Cortex of kidney (tissue), 1 donor: ENCODE measurements at places on chromosomes 16 and 17.

GRCh38 chr17:57679906-57680695 is 65.0 kb downstream of the CCDC182 start:
- no peak for DNase-seq

GRCh38 chr16:49496656-49497055 is 123.1 kb downstream of the C16orf78 start:
- DNase-seq: no peak

DNA sequence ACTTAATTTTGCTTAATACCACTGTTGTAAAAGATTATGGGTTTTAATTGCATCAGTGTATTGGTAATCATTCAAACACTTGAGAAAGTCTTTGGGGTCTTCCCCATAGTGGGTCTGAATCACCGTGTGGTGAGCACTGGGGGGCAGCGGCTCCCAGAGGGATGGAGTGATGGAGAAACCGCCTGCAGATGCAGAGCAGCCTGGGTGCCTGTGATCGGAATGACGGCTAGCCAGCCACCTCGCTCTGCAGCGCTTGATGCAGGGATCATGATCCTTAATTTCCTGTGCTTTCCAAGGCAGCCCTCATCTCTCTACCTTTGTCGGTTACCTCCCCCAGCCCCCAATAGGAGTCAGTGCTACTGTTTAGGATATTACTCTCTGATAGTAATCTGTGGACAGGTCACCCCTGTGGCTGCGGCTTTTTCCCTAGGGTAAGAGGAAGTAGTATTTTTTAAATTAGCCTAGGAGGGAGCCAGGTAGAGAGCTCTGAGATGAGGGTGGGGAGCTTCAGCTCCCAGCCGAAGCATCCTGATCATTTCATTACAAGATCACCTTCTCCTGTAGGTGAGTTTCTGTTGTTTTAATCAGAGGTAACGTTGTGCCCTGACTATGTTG is 135.6 kb downstream of the MSI2 start:
- DNase-seq: no peak

- DNase-seq: no peak
These were observed 266.7 kb downstream of the ENGASE start for GRCh38 chr17:79341222-79341780.

DNA sequence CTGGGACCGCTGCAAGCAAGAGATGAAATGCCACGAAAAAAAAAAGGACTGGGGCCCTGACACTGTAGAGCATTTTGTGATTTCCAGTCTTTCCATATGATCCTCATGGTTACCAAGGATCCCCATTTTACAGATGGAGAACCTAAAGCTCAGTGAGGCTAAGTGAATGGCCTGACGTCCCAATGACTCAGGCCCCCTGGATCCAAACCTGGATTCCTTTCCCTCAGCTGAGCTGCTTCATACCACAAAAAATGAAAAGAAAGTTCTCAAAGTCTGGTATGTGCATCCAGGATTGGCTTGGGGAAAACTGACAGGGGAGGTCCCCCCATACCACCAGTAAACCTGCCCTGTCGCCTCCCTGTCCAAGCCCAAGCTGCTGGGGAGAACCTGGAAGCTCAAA is 80.5 kb downstream of the TEX14 start:
- DNase-seq: no peak

DNA sequence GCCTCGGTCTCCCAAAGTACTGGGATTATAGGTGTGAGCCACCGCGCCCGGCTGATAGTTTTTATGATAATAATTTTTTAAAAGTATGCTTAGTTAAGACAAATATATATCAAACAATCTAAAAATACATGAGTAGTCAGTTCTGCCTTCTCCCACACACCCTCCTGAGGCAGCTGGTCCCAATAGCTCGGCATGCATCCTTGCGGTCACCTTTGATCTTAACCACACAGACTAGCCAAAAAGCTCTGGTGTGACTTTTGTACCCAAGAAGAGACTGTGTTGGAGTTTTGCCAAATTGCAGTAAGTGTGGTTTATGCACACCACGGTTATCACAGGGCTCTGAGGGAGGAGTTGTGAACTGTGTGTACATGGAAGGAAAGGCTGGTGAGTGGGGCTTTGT is 25.6 kb downstream of the ATP6V0A1 start:
- DNase-seq: no peak

- no peak for DNase-seq
These were observed 5.1 kb upstream of the NME4 start for GRCh38 chr16:391885-392335.

DNA sequence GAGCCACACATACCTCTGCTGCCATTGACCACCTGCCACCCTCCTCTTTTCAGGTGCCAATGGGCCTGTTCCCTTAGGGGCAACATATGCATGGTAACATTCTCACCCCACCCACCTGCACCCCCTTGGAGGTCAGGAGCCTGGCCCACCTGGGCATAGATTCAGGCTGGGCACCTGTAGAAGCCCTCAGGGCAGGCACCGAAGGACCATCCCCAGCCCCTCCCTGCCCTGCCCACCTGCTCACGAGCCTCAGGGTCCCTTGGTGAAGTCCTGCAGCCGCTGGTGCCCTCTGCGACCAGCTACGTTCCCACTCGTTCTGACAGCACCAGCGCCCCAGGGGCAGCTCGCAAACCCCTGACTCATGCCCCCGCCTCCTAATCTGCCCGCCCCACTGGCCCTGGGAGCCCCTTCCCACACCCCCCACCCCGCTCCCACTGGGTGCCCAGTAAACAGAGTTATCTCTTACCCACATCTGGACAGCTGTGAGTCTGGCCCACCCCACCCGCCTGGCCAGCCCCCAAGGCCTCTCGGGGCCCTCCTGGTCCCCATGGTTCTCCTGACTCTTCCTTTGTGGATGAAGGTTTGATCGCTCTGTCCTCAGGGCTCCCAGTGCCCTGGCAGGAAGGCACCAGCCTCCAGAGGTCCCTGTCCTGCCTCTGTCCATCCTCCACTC is at the start of gene SLC4A1:
Gene SLC4A1 (minus strand): TSS at position 318 of the 673 bp plus-strand sequence. CDS start 5,269 bp downstream, outside the sequence.
- DNase-seq: no peak

- no peak for DNase-seq
These were observed 1.6 kb upstream of the ATP6V0C start for GRCh38 chr16:2511996-2512734.

- DNase-seq: no peak
These were observed 5.4 kb upstream of the KRT12 start for GRCh38 chr17:40872416-40872815.

- DNase-seq: no peak
These were observed 30.4 kb upstream of the PITPNA start for GRCh38 chr17:1592751-1593629.

DNA sequence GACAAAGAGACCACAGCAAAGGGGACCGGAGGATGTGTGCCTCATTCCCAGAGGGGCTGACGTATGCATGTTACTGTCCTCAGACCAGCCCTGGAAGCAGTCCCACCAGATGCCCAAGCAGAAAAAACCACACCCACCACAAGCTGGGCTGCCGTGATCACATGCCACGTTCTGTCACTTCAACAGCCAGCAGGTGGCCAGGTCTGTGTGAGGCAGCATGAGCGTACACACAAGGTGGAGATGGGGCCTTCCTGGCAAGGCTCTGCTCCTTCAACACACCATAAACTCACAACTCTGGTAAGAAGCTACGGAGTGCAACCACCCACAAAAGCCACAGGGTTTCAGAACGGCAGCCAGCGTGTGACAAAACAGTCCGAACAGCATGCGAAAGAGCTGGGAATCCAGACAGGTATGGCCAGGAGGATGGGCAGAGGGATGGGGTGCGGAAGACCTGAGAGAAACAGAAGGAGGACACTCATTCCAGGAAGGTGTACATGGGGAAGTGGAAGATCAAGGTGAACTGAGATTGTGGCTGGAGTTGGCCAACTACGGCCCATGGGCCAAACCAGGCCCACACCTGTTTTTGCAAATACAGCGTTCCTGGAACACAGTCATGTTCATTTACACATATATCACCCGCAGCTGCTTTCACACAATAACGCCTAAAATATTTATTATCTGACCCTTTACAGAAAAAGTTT is 27.9 kb downstream of the MBTPS1 start:
- DNase-seq: no peak

DNA sequence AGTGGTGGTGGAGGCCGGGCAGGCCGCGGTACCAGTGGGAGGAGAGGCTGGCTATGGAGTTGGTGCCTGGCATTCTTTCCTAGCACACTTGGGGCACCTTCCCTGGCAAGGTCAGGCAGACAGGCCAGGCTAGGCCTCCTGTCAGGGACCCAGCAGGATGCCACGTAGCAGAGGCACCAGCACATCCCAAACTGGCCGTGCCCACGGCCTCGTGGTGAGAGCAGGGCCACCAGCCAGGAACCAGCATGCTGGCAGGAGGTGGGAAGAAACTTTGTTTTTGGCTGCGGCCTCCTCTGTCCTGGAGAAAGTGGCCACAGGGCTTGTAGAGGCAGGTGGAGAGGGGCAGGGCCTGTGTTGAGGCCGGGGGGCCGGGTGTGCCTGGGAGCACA is 57.6 kb upstream of the CBFA2T3 start:
- DNase-seq: no peak

DNA sequence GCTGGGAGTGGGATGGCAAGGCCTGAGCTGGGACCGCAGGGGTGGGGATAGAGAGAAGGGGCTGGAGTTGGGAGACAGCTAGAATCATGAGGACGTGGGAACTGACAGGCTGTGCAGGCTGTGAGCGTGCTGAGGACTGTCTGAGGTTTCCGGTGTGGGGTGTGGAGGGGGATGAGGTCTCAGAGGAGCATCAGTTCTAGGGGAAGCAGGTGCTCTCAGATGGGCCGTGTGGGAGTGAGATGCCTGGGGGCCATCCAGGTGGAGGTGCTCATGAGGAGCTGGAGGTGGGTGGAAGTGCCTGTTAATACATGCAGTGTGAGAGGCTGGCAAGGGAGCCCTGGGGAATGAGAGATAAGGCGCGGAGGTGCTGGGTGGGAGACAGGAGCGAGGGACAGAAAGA is 27.2 kb downstream of the HASPIN start:
- DNase-seq: no peak

GRCh38 chr16:11224096-11224893 is 31.7 kb downstream of the SOCS1 start:
- no peak for DNase-seq

DNA sequence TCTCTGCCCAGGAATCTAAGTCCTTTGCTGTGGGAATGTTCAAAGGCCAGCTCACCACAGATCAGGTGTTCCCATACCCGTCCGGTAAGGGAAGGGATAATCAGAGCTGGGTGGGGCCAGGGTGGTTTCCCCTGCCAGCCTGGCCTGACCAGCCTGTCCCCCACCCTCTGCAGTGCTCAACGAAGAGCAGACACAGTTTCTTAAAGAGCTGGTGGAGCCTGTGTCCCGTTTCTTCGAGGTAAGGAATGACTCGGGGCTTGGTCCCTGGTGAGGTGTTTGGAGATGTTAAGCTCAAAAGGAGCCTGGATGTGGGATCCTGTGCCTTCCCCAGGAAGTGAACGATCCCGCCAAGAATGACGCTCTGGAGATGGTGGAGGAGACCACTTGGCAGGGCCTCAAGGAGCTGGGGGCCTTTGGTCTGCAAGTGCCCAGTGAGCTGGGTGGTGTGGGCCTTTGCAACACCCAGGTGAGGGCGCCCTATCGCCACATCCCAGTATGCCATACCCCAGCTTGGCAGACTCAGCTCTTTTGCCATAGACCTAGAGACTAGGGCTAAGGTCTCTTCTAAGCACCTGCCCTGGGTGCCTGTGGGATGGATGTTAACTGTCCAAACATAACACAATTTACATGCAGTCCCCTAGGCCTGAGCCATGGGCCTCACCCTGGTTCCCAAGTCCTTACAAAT is 997 bp downstream of the ACADVL start:
- no peak for DNase-seq

DNA sequence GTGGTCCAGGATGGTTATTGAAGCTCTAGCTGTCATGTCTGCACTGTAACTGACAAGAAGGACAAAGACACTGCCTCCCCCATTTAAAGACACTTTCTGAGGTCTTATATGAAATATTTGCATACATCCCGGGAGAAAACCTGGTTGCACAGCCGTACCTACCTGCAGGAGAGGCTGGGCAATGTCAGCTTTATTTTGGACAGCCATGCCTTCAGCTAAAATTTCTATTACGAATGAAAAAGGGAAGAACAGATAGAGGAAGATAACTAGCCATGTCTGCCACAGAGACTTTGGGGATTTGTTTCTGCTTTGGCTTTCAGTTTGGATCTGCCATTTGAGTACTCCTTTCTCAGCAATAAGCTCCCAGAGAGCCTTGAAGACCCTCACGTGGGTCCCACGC is 19.0 kb downstream of the SLC7A6 start:
- DNase-seq: no peak

DNA sequence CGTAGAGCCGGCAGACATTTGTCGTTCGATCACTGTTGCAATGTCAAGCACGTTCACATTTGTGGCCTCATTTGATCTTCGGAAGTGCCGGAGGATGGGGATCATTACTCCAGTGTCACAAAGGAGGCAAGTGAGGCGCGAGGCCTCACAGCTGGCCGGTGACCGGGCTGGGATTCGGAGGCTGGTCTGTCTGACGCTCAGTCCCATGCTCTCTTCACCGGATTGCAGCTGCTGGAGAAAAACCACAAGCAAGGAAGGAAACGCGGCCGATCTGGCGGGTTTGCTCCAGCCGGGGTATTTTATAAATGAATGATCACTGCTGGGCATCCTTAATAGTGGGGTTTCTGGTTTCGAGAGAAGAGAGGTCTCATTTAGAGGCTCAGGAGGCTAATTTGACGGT is 127.8 kb downstream of the OR1D5 start:
- DNase-seq: no peak

DNA sequence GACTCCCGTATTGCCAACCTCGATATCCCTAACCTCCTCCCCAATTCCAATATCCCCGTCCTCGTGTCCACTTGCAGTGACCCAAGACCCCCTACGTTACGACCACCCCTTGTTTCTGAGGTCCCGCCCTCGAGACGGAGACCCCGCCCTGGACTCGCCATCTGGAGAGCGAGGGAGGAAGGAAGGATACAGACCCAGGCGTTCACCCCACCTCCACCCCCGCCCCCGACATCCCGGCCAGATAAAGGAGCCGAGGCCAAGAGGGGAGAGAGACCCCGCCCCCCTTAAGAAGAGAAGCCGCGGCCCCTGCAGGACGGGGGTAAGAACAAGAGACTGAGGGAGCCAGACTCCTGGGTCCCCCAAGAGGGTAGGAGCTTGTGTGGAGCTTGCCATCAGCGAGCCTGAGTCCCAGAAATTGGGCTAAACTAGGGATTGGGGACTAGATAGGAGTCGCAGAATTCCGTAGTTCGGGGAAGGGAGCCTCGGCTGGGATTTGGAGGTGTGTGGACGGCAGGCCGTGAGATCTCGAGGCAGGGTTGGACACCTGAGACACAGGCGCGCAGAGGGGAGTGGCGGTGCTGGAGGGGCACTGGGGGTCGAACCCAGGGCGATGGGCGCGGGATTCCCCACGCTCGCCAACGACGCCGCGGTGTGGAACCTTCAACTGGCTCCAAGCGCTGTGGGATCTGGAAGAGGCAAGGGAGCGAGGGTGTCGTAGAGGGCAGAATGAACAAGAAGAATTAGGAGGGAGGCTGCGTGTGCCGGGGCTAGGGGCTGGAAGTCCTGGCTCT is at the start of gene BCL6B:
Gene BCL6B (plus strand): TSS at position 270 of the 791 bp plus-strand sequence. CDS start 622 bp downstream, outside the sequence.
- no peak for DNase-seq

GRCh38 chr17:61872099-61872498 is 8.8 kb upstream of the BRIP1 start:
- DNase-seq: no peak

GRCh38 chr17:82874011-82874835 is 34.4 kb upstream of the ZNF750 start:
- no peak for DNase-seq

GRCh38 chr16:19285431-19285830 is at the start of gene CLEC19A:
CLEC19A (plus strand) TSS chr16:19285731; CDS start chr16:19285852, 121 bp downstream.
- no peak for DNase-seq

GRCh38 chr17:37702598-37702997 is 42.3 kb downstream of the HNF1B start:
- DNase-seq: no peak

- no peak for DNase-seq
These were observed 8.0 kb downstream of the TAX1BP3 start for GRCh38 chr17:3660311-3660891.

- DNase-seq: no peak
These were observed 15.1 kb upstream of the TBX4 start for GRCh38 chr17:61436995-61437704.
